ENCODE measurements at places on chromosomes 7 and 10.

DNA sequence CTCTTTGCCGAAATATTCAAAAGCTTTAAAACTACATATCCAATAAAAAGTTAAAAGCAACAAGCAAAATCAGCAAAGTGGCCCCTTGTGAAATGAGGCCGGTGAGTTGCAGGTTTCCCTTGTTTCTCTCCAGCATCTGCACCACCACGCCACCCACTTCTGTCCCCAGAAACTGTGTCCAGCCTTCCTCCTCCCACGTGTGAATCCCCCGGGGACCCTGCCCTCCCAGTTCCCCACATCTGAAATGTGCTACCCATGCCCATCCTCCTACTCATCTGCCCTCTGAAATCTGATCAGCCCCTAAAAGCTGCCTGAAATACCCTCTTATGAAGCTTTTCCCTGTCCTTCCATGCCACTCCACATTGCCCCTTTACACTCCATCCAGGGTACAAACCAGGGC is 3.8 kb downstream of the ALOX5 start:
- DNase-seq = no peak

DNA sequence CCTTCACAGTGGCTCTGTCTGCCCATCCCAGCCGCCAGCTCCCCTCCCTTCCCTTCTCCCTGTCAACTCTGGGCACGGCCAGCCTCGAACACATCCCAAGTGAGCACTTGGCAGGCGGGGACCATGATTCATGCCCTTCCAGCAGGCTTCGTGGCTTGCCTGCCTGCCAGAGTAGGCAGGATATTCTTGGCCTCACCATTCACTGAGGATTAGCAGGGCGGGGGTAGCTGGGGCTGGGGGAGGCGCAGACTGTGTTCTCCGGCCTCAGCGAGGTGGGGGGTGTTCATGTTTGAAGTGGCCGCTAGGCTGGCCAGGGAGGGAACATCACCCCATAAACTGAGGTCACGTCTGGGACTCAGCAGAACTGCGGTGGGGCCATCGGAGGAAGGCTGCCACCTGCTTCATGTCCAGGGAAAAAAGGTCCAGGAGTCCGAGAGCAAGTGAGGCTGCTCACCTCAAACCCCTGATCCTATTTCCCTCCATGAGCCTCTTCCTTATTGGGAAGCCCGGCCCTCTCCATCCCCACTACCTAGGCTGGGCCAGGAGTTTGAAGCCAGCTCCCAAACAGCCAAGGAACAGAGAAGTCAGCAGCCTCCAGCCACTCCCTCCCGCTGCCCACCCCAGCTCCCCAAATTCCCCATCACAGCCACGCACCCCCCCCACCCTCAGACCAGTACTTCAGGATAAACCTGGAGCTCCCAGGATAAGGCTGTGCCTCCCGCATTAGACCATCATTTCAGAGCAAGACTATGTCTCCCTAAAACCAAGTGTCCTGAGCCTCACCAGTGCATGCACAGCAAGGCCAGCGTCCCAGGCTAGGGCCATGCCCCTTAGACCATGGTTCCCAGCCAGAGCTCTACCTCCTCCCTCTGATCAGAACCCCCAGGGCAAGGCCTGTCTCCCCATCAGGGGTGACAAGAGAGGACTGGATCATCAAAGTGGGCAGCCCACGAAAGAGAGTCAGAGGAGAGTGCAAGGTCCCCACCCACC is 42.8 kb upstream of the RABGEF1 start:
- DNase-seq = peak; percentile 65

- DNase-seq = no peak
Observed at GRCh38 chr10:47282005-47282656, 17.9 kb upstream of the GDF10 start.

- peak; percentile 0 for DNase-seq
Observed at GRCh38 chr10:25556457-25556856, 377.6 kb upstream of the MYO3A start.
